Right renal cortex interstitium (tissue), 3 donors: ENCODE measurements at places on chromosomes 7 and 10.

DNA sequence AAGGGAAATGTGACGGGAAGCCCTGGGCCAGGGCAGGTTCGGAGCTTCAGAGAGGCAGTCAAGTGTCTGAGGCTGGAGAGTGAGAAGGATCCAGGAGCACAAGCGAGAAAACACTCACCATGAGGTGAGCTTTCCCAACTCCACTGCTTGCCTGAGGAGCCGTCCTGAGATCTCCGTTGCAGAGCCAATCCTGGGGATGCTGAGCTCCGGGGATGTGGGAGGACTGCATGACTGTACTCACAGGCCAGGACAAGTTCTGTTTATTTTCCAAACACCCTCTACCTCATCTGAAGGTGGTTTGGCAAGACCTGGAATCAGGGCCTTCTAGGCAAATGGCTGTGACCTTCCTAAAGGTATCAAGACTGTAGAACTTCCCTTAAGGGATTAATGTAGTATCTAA is 38.7 kb downstream of the GLI3 start:
- no peak for DNase-seq

- no peak for DNase-seq
These were observed at the start of gene NANOS1 for GRCh38 chr10:119029613-119030420. TSS of gene NANOS1 (plus strand) at chr10:119029714. CDS start at chr10:119029802, 88 bp downstream.

- DNase-seq, result no peak
These were observed 94.9 kb upstream of the DLX6 start for GRCh38 chr7:96910486-96910885.

- DNase-seq, result no peak
These were observed 170.8 kb downstream of the RNF216 start for GRCh38 chr7:5610500-5611186.

DNA sequence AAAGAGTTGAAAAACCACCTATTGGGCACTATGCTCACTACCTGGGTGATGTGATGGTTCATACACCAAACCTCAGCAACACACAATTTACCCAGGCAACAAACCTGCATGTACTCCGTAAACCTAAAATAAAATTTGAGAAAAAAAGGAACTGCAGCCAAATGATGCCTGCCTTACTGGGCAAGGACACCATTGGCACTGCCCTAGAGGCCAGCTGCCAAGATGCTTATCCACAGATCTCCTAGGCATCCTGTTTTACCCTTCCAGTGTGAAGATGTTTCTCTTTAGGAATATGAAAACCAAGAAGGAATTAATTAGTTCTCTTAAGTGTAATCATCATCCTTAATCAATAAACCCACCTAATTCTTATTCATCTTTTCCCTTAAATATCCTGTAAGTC is 133.4 kb downstream of the ABCA13 start:
- DNase-seq, result no peak

GRCh38 chr7:56121440-56121839 is 5.2 kb upstream of the NUPR2 start:
- DNase-seq, result no peak
